ENCODE measurements at places on chromosomes 2 and 18. TPM values are rescaled to one million over a fixed set of nuclear protein-coding genes. Genes with fewer than 3 reads are reported as not detected.
A peak's percentile ranks its signal among the peaks of the same experiment; 100 is the strongest.

DNA sequence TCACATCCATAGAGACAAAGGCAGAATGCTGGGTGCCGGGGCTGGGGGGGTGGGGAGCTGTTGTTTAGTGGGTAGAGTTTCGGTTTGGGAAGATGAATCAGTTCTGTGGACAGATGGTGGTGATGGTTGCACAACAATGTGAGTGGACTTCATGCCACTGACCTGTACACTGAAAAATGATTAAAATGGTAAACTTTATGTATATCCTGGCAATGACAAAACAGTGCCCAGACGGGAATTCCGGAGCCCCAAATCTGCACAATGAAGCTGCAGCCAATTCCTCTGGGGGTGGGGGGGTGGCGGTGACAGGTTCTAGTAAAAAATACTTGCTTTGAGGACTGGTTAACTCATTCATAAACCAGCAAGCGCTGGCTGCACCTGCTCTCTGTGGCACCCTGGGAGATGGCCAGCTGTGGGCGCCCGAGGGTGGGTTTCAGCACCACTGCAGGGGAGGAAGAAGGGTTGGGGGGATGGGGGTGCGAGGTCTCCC lies 81.8 kb upstream of the HPCAL1 start:
- no peak for DNase-seq

GRCh38 chr2:216189410-216189809 lies 80.3 kb downstream of the XRCC5 start:
- DNase-seq = no peak

GRCh38 chr2:213246497-213247281 lies 37.6 kb upstream of the SPAG16 start:
- no peak for DNase-seq

GRCh38 chr2:240013343-240013742 lies 11.8 kb downstream of the NDUFA10 start:
- DNase-seq = no peak

DNA sequence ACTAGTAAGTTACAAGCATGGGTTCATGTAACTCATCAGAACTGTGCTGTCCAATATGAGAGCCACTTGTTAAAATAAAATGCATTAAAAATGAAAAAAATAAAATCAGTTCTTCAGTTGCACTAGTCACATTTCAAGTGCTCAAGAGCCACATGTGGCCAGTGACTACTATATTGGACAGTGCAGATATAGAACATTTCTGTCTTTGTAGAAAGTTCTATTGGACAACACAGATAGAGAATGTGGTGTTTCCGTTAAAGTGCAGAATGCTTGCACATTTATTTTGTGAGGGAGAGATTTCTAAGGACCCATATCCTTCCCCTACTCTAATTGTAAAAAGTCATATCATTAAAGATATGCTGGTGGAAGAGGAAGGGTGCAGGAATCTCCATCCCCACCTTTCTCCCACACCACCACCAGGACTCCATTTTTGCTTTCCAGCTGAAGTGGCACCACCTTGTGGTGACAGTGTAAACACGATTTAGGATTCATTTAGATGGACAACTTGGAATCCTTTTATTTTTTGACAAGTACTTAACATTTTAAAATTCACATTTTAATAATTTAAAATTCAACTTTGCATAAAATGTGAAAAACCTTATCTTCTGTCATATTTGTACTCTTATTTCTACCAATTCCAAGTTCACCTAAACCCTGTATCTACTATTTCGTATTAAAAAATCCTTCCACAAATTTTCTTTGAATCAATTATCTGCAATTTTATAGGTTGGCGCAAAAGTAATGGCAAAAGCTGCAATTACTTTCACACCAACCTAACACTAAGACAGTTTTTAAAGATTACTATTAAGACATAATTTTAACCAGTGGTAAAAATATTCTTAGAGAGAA lies 9.4 kb upstream of the CD302 start:
- no peak for DNase-seq

DNA sequence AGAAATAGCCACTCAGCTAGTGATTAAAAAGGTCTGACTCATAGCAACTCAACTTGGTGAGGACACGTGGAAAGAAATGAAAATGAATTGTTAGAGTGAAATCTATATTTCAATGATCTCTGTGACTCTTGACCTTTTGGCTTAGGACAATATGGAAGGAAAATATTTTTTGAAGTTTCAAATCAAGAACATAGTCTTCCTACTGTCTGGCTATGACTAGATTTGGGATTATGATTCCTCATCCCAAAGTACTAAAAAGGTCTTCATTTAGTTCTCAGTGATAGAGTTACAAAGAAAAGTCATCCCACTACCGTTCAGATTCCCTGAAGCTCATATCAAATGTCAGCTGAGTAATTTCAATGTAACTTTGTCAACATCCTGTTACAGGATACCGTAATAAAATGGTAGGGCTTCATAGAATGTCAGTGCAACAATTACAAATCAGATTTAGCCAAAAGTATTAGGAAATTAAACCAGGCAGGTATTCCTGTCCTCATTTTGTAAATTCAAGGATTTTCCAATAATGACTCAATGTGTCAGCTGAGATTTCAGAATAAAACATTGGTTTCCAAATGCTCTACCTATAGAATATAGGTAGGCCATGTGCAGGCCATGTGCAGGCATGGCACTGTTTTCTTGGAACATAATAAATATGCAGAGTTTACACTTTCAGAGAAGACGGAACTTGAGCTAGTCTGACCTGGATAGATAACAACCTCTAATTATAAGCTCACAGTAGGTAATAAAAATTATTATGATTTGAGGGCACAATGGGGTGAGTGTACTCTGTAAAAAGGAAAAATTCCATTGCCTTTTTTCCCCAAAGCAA lies 36.0 kb downstream of the ANKRD29 start:
- DNase-seq = no peak

LIMS4 gene
- 2.1 TPM for total RNA-seq

- DNase-seq = no peak
Measured at GRCh38 chr2:183059561-183059960, 19.0 kb upstream of the DUSP19 start.

CIB4 gene
- total RNA-seq = not detected

DNA sequence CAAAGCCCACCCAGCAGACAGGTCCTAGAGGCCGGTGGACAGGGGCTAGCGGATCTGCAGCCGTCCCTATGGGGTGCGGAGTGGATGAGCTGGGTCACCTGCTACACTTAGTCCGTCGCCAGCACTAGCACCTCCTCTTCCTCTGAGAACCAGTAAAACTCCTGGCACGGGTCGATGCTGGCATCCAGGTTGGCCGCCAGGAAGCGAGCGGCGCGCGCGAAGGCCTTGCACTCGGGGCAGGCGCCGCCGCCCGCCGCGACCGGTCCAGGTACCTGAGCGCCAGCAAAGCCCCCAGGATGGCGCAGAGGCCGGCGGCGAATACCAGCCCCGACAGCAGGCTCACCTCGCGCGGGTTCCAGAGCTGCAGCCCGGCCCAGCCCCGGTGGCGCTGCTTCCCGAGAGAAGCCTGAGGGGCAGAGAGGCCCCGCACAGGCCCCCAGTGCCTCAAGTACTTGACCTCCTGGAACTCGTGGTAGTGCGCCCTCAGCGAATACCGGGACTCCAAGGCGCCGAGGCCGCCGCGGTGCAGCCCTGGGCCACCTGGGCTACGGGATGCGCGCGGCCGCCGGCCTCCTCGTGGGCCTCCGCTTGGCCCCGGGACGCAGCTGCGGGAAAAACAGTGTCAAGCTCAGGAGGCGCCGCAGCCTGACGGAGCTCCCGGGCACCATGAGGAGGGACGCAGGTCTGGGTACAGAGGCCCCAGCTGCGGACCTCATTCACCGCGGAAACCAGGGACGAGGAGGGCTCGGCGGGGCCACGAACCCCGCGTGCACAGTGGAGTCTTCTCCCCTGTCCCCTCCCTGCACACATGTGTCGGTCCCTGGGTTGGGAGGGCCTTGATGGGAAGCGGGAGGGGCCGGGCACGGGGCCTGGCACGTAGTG lies 27.5 kb upstream of the ALPP start:
- no peak for DNase-seq

GRCh38 chr18:55585920-55586561 lies 2.0 kb downstream of the TCF4 start:
- DNase-seq = no peak

LHCGR gene
- 0.16 TPM for total RNA-seq

DNA sequence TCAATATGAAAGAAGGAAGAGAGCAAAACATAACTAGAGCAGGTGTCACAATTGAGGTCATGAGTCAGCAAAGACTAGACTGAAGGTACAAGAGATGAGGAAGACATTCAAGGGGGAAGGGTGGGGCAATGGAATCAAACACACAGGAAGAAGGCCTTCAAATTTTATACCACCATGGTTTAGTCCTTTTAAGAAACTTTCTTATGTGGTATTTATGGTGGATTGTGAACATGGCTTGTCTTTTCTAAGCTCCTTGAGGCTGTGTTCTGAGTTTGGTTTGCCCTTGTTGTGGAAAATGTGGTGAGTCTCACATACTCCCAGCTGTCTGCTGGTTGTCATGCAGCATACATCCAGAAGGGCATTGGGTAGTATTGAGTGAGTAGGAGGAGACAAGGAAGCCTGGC lies 62.1 kb downstream of the NABP1 start:
- no peak for DNase-seq

GRCh38 chr2:112201696-112202430 lies 53.0 kb downstream of the ZC3H8 start:
- no peak for DNase-seq

DNA sequence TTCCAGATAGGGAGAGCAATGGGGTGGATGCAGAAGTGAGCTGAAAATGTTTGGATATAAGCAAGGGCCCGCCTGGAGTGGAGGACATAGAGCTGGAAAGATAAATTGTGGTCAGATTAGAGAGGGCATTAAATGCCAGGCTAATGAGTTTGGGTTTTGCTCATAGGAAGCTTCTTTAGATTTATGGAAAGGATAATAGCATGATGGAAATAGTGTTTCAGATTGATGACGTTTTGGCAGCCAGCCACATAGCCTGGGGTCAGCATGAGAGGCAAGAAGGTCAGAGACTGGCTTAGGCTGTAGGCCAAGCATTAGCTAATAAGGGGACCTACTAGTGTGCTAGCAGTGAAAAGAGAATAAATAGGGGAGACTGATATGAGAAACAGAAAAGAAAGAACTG lies 321.6 kb downstream of the STK39 start:
- DNase-seq = no peak

SIGLEC15 gene
- total RNA-seq = 0.19 TPM

DNA sequence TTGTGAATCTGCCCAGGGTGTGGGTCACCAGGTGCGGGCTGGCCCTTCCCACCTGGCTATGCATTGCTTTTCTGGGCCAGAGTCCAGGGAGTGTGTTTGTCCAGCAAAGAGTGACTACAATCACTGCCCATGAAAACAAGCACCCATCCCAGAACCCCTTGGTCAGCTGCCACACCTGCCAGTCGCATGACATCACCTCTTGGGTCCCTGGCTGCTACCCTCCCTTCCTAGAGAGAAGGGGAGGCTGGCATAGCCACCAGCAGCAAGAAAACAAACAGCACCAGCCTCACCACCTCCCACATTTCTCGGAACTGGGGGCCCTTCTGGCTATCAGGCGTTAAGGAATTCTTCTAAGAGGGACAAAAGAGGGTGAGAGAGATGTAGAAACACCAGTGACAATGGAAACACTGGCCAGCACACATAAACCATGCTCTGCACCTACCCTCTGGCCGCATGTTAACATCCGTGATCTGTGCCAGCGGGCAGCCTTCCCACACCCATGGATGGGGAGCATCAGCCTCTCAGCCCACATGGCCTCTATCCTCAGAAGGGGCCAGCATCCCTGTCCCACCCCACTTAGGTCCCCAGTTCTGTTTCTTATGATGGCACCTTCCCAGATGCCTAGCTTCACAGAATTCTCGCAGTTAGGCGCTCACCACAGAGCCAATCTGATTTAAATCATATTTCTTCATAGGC lies 109.7 kb upstream of the GLI2 start:
- no peak for DNase-seq

GRCh38 chr18:48409591-48410094 lies 460 bp upstream of the ZBTB7C start:
- peak; percentile 54 for DNase-seq

DNA sequence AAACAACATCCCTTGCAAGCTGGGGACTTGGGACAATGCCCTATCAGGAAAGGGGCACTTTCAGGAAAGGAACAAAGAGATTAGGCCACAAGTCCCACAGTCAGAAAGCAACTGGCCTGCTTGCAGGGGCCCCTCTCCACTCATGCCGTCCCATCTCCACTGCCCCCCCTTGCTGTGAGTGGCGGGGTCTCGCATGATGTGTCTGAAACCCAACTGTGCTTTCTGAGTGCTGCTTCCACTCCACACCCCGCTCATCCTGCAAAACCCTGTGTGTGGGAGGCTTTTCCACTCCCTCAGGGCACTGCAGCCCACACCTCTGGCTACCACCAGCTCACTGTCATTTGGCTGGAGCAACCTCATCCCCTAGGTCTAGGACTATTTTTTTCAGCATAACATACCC lies 7.9 kb downstream of the HS6ST1 start:
- DNase-seq = peak; percentile 3

GRCh38 chr2:38163006-38163405 lies 87.1 kb upstream of the CYP1B1 start:
- DNase-seq = no peak

- no peak for DNase-seq
Measured at GRCh38 chr18:80232710-80233109, 14.6 kb downstream of the PARD6G start.

IL18RAP gene
- 0.30 TPM for total RNA-seq

GRCh38 chr18:39480494-39481195 lies 1915.0 kb upstream of the CELF4 start:
- DNase-seq = no peak

- no peak for DNase-seq
Measured at GRCh38 chr18:48989304-48990303, 38.8 kb upstream of the SMAD7 start.

DNA sequence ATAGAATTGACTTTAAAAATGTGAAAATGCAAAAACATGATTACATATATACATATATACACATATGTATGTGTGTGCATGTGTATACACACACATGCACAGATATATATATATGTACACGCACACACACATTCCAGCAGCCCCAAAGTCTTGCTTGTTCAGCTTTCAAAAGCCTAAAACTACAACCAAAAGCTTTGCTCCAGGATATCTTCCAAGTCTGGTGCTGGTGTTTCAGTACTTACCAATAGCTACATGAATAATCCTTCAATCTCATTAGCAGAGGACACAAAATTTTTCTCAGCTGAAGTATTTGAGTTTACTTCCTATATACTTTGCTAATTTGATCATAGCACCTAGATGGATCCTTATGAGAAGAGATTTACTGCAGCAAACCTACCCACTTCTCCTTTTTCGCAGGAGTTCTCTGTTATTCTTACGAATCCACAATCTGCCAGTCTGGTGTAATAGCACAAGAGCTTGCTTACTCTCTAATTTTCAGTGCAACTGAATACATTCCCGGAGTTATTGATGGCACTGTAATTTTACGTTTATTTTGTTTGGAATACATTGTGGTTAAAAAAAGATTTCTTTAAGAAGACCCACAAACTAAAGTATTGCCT lies 553.3 kb downstream of the ARHGAP15 start:
- no peak for DNase-seq

- no peak for DNase-seq
Measured at GRCh38 chr2:143726151-143726845, 597.1 kb downstream of the ARHGAP15 start.

- peak; percentile 48 for DNase-seq
Measured at GRCh38 chr2:174023591-174024523, 58.7 kb upstream of the SP3 start.

SKA1 gene
- 0.44 TPM for total RNA-seq

RGPD3 gene
- total RNA-seq = not detected
